Activated CD4-positive, alpha-beta T cell treated with anti-CD3 and anti-CD28 coated beads, Interleukin-2, amount 50 U/mL, for 16 hours (primary cell): ENCODE measurements at places on chromosomes 13 and 19.

GRCh38 chr19:6011794-6012193 lies 33.9 kb upstream of the RANBP3 start:
- no peak for DNase-seq

- DNase-seq, result no peak
Observed at GRCh38 chr19:5679289-5680083, 830 bp downstream of the MICOS13 start.

- no peak for DNase-seq
Observed at GRCh38 chr13:52797176-52797575, 51.3 kb downstream of the PCDH8 start.

DNA sequence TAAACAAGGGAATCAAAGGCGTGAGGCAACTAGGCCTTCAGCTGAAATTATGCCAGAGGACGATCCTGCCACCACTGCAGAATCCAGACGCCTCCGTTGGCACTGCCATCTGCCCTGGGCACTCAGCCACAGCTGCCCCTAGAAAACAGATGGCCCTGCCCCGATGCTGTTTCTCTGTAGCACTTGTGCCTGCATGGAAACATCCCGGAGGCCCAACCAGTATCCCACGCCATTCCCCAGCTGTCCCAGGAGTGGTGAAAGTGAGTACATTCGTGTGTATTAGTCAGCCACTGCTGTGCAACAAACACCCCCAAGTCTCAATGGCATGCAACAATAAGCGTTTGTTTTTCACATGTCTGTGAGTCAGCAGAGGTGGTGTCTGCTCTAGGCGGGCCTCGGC lies 8.9 kb upstream of the CRTC1 start:
- DNase-seq, result no peak

DNA sequence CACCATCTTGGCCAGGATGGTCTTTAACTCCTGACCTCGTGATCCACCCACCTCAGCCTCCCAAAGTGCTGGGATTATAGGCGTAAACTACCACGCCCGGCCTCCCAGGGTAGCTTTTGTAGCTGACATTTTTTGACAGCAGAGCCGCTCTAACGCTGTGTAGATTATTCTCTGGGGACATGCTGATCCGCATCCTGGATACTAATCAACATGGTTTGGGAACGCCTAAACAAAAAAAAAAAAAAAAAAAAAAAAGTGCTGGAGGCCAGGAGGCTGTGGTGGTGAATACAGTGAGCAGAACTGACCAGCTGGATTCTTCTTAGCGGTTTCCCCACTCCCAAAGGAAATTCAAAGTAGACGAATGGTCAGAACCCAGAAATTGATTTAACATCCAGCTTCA lies 5.1 kb downstream of the LONP1 start:
- DNase-seq, result no peak
